Astrocyte (in vitro differentiated cells and primary cell): ENCODE measurements at places on chromosomes 6 and 20.

- DNase-seq, result peak; percentile 61
These were observed 22.4 kb upstream of the TASP1 start for GRCh38 chr20:13661070-13661685.

DNA sequence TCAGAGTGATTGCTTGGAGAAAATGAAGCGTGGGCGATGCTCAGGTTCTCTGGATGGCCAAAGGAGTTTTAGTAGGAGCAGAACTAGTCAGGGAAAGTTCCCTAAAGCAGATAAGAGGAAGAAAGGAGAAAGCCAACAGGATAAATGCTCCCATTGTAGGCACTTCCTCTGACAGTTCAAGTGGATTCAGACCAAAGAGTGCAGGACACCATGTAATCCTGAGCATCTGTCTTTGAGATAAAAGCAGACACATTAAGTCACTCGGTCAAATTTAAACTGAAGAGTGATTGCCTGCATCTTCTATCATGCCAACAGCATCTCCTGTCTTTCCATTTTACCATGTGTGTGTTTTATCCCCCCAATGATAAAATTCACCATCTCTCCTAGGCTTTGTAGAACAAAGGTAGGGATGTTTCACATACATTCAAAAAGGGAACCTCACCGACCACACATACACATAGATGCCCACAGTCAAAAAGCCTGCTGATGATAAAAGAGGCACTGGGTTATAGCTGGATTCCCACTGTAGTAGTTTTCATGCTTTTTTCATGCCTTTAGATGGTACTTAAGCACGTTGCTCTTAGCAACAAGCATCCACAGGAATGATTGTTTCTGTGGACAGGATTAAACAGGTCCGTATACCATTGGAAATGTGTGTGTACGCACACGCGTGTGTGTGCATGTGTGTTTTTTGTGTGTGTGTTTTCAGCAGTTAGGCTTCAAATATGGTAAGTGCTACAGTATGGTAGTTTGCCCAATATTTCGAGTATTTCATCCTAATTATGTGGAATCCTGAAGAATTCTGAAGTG is 7.0 kb downstream of the GRIK2 start:
- DNase-seq, result no peak

- DNase-seq, result no peak
These were observed 150.7 kb downstream of the RIMS1 start for GRCh38 chr6:72037006-72037405.

DNA sequence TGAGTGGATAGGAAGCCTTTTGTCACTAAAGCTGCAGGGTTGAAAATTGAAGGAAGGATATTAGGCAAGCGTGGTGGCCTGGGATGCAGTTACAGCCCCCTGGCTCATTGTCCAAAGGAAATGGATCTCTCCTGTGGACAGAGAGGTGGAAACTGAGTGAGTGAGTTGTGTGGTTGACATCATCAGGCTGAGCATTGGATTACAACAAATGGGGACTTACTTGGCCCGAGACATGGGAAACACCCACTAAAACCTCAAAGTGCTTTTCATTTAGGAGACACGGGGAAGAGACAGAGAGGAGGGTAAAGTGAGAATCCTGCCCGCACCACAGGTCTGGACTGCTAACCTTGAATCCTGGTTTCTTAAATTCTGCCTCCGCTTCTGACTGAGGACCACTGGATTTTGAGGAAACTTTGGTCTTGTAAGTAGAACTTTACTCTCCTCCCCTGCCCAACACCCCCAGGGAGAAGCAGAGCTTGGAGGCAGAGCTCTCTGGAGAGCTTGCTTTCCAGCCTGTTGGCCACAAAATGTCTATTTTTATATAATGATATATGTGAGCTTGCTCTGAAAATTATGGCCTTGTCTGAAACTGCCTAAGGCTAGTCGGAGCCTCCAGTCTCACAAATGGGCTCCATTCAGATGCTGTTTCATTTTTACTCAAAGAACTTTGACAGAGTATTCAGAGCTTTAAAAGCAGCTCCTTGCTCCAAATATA is at the start of gene PKIG:
Gene PKIG, plus strand, starts transcription at position 269 of the 715 bp plus-strand sequence. CDS start 31,978 bp downstream, outside the sequence.
- DNase-seq, result peak; percentile 88

DNA sequence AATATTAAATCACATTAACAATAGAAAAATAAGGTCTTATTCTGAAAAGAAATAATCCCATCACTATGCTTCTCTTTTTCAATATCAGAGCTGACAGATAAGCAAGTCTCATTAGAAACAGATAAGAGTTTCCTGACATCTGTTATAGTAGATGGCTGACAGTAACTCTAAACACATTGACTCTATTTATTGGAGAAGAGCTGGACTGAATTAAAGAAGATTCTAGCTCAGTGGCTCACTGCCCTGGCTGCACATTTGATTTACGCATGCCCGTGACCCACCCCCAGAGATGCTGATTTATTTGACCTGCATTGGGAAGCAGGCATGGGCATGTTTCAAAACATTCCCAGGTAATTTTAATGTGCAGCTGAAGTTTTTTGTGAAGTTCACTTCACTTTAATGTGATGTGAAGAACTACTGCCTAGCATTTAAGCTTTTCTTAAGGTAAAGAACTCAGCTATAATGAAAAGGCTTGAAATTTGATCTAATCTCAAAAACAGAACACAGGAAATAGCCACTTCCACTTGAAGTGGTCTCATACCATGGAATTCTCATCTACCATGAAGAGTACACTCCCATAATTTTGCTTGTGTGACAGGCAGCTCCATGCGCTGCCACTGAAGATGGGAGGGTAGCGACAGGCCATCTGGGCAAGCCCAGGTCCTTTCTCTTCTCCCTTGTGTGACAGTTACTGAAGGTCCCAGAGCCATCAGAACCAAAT is 162.3 kb downstream of the TPBG start:
- DNase-seq, result no peak

DNA sequence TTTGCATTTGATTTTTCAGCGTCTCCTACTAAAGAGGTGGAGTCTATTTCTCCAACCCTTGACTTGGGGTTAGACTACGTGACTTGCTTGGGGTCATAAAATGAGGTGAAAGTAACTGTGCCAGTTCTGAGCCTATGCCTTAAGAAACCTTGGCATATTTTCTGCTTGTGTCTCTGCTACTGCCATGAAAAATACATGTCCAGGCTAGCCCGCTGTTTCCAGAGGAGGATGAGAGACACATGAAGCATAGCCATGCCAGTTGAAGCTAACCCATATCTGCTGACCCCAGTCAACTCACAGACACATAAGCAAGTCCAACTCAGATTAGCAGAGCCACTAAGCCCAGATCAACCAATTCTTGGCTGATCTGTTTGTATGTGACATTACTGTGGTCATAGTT is 38.7 kb downstream of the SCP2D1 start:
- DNase-seq, result no peak

DNA sequence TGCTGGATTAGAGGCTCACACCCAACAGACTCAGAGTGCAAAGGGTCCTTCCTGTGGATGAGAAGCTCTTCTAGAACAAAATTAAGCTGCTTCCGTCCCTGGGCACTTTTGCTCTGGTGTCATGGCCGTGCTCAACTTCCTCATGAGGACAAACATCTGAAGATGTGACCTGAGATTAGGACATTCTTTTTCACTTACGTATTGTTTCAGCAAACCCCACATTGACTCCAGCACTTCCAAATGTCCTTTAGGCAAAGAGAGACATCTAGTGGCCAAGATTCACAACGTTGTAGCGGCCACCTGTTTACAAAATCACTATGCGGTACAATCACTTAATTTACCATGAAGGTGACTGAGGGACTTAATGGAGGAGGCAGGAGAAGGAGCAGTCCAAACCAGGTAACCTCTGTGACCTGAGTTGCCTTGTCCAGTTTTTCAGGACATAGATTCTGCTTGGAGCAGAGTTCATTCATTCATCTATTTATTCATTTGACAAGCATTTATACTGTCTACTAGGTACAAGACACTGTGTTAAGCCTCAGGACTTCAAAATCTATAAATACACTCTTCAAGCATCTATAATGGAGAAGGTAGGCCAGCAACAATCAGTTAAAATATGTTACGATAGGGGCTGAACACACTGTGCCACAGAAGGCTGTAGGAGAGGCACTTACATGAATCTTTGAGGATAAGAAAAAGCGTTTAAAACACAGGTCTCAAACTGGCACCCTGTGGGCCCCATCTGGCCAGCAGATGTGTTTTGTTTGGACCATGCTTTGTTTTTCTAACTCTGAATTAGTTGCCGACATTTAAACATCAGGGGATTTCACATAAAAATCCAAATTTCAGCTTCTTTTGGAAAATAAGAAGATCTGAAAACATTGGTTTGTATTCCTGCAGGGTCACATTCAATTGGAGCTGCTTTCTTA is 5.6 kb upstream of the ADGRF1 start:
- DNase-seq, result peak; percentile 83

DNA sequence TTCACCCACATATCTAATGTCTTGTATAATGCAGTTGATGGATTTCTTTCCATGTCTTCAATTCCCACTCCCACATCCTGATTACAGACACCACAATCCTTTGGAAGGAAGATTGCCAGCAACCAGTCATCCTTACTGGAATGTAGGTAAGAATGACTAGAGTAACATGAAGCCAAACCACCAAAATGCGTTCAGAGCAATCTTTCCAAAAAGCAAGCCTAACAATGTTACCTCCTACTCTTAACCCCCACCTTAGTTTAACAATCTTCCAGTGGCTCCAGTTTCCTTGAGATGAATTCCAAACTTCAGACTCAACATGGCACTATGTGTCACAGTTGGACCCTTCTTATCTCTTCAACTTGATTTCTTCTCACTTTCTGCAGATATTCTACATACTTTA is 685.6 kb downstream of the DOK5 start:
- DNase-seq, result peak; percentile 100

DNA sequence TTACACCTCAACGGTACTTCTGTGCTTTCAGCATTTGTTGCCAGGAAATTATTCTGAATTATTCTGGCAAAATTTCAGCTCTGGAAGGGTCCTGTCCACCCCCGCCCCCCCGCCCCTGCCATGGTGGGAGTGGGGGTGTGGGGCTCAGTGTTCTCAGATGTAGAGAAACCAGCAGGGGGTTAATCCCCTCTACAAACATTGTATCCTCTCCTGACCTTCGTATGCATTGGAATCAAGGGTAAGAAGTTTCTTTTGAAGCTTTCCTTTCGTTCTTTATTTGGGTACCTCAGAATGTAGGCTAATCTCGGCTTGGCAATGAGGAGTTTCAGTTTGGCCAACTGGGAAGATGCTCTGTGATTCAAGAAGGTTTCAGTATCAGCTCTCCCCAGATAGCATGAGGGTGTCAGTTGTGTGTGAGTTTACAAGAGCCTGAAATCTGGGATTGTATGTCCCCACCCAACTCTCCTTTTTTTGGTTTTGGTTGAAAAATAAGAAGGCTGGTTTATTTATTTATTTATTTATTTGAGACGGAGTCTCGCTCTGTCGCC is 25.5 kb upstream of the OLIG3 start:
- no peak for DNase-seq

DNA sequence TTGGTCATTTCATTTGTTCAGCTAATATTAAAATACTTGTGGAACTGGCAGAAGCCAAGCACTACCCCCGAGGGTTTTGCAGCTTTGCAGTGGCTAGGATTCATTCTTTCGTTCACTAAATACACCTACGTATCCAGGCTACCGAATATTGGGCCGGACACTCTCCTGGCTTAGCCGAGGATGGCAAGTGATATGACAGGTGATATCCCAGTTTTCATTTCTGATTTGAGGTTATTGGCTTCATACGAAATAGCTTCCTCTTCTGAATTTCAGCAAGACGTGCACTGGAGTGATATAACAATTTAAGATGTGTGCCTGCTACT is 536 bp upstream of the MTFR2 start:
- DNase-seq, result no peak

GRCh38 chr6:101088594-101088993 is 207.5 kb upstream of the ASCC3 start:
- DNase-seq, result no peak

DNA sequence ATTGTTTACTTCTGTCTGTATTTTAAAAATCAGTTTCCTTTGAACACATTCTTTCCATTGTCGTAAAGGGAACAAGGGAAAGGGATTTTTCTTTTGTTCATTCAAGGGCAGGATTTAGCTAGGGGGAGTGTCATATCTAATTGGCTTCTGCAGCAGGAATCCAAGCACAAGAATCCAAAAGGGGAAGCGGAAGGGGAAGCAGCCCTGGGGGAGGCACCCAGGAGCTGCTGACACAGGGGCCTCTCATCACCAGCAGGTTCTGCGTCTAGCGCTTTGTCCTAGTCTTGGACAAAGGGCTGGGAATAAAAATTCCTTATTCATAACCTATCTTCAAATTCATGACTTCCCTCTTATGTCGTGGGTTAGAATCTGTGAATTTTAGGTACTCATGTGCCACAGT is 13.7 kb downstream of the RIPK1 start:
- DNase-seq, result no peak
